NCI-H1694 (cell line): ENCODE measurements at places on chromosomes 4 and X.
A peak's percentile ranks its signal among the peaks of the same experiment; 100 is the strongest.

- no peak for DNase-seq
Observed at GRCh38 chr4:53520116-53520515, 71.2 kb downstream of the LNX1 start.

DNA sequence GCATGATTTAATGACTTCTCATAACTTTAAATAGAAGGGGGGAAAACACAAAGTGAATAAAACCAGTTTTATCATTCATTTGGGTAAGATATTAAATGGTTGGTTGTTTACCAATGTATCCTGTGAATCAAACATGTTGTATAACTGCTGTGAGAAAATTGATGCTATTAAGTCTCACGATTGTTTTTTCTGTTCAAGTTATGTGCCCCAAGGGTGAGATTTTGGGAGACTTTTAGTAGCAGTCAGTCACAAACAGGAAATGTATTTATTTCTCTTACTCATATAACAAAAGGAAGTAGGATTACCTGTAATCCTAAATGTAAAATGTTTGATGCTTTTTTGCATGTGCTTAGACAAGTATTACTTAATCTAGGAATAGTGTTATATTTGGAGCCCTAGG, 39.2 kb downstream of the MTHFD2L start:
- DNase-seq, result no peak

DNA sequence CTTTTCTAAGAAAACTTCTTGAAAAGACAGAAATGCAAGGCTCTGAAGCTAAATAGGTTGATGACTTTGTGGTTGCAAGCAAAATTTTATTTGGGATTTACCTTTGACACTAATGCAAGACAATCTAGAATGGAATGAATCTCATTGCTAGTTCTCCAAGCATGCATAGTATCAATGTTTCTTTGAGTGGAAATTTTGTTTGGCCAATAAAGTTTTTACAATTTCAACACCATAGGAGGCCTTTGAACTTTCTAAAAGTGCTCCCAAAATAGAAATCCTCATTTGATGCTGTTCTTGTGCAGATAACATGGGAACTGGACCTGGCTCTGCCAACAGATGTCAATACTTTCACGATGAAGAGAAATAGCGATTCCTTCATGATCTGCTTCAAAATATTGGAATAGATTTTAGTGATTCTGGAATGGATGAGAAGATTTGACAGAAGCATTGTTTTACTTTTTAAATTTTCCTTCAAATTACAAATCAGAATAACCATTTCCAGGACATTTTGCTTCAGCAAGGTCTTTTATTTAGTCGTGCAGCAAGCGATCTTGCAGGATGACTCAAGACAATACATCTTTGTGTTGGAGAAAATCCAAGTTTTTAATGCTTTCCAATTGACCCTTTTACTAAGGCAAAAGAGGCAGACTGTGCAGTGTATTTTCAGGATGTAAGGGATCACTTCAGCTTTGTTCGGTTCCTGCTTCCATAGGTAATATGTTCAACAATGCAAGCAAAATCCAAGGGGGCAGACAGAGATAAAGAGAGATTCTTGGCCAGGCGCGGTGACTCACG, 51.7 kb upstream of the OTUD4 start:
- DNase-seq, result no peak

DNA sequence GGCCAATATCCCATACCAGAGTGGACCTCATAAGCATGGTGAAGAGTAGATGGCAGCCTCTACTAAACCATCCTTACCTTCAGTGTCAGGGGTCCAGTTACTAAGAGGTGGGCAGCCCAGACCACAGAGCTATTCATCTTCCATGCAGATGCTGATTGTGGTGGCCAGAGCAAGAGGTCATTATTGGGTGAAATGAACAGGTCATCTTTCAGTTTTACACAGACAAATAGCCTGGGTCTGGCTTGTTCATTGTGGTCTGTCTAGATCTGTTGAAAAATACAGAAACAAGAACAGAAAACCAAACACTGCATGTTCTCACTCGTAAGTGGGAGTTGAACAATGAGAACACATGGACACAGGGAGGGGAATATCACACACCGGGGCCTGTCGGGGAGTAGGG, 71.3 kb downstream of the PAK3 start:
- no peak for DNase-seq

DNA sequence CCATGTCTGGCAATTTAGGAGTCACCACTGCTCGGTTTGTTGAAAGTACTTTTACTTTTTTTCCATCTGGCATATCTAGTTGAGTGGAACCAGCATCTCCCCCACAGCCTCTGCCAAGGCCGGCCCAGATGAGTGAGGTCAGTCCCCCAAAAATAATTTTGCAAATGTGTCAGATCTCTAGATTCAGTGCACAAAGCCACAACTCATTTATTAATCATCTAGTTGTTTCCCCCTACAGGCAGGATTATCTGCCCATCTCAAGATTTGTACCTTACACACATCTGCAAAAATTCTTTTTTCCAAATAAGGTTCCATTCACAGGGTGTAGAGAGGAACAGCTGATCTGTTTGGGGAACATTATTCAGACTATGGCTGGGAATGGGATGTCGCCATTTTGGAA, 174.0 kb upstream of the MXRA5 start:
- DNase-seq, result no peak

- DNase-seq, result no peak
Observed at GRCh38 chrX:66024570-66024969, 15.3 kb downstream of the VSIG4 start.

DNA sequence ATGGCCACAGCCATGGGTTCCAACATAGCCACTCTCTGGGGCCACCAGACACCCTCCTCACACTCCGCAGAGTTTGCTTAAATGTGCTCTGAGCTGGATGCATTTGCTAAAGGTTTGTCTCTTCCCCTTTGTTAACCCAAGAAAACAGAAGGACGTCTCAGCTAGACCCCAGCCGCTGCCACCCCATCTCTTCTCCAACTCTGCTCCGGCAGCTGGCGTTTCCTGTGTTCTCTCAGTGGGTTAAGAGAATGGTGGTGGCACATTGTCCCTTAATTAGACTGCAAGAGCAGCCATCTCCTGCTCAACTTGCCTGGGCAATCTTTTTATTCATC, 43.7 kb upstream of the FAM9C start:
- DNase-seq, result no peak

- DNase-seq, result no peak
Observed at GRCh38 chr4:41319553-41319952, 62.8 kb downstream of the UCHL1 start.

DNA sequence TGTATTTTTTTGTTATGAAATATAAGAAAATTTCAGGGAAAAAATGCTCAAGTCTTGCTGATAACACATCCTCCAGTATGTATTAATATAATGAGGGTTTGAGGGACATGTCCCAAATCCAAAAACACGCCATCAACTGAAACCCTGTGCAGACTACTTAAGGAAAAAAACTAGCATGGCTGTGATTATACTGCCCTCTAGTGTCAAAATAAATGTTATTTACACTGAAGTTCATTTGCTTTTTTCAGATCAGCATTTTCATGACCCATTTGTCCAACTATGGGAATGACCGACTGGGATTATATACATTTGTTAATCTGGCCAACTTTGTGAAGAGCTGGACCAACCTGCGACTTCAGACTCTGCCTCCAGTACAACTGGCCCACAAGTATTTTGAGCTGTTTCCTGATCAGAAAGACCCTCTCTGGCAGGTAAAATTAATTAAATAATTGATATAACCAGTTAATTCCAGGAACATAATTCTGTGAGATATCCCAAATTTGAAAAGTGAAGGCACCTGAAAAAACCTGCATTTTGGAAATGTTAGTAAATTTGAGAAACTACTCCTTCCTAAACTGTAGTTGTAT, 128.5 kb downstream of the PRSS12 start:
- DNase-seq, result peak; percentile 50

DNA sequence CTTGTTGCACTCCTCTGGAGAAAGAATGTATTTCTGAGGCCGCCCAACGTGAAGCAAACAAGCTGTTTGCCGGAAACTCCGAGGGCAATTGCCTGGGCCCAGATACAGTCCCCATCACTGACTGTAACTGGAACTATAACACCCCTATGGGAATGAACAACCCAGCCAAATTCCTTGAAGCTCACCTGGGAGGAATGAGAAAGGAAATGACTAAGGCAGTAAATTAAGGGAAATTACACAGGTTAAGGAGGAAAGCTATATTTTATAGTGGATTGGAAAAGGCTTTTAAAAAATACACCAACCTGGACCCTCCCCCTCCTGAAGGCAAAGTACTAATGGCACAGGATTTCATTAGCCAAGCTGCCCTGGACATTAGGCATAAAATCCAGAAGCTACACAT, 11.7 kb upstream of the HERC5 start:
- DNase-seq, result no peak

GRCh38 chrX:22313766-22314165, 41.1 kb downstream of the CBLL2 start:
- no peak for DNase-seq

DNA sequence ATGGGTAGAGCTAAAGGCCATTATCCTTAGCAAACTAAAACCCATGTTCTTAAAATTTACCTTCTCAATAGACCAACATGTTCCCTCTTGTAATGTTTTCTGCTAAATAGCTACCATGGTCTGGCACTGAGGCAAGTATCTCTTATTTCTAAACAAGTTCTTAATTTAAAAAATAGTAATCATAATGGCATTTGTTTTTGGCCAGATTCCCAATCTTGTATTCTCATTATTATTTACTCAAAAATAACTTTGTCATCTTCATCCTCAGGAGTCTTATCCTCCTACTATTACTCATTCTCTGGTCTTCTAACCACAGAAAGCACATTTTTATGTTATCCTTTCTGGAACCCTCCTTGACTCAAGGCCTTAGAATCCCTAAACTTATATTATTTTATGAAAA, 931.2 kb downstream of the CCSER1 start:
- DNase-seq, result no peak

GRCh38 chr4:4271912-4272311, 18.0 kb downstream of the LYAR start:
- DNase-seq, result no peak

DNA sequence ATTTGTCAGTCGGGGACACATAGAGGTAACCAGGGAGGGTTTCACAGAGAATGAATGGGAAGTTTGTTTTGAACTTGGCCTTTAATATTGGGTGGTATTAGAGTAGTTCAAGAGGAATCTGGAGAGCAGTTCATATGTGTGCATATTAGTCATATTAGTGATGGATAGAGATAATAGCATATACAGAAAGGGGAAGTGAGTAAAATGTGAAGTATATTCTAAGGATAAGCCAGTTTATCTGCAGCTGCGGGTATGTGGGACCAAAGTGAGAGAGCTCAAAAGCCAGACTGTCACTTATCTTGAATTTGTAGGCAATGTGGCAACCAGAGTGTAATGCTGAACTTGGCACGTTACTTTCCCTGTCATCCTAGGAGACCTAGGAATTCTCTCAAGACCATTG, 169.9 kb downstream of the AFF2 start:
- no peak for DNase-seq

DNA sequence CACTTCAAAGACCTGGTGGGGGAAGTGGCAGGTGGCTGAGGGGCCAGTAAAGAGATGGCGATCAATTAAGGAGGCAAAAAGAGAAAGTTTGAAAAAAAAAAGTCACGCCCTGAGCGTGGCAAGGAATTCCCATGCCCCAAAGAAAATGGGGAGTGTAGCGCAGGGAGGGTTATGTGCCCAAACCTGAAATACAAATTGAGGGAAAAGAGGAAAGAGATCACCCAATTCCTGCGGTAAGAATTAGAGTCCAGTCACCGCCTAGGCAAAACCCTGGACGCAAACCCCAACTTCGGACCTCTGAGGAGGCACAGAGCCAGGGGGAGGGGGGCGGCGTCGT, 595 bp downstream of the ENOX2 start:
- no peak for DNase-seq

DNA sequence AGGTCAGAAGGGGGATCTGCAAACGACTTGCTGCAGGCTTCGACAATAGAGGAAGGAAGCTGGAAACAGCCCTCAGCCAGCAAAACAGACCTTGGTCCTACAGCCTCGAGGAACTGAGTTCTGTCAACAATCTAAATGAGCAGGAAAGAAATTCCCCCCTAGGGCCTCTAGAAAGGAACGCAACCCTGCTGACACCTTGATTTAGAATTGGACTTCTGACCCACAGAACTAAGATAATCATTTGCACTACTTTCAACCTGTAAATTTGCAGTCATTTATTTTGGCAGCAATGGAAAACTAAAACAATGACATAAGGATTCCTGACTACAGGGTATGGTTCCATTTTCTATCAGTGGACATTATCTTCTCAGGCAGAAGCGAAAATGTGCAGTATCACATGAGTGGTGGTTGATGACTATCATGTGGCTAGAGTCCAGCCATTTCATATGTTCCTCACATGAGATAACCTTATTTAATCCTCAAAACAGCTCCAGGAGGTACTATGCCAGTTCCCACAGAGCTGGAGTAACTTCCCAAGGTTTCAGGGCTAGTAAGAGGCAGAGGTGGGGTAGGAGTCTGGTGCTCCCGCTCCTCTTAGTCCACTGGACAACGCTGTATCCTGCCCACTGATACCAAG, 61.6 kb downstream of the SAT1 start:
- DNase-seq, result no peak

- peak; percentile 76 for DNase-seq
Observed at GRCh38 chrX:115968436-115969252, 201.9 kb upstream of the AGTR2 start.

GRCh38 chr4:162497564-162498167, 333.9 kb upstream of the FSTL5 start:
- DNase-seq, result peak; percentile 6

- no peak for DNase-seq
Observed at GRCh38 chr4:4729206-4729605, 130.3 kb upstream of the MSX1 start.

DNA sequence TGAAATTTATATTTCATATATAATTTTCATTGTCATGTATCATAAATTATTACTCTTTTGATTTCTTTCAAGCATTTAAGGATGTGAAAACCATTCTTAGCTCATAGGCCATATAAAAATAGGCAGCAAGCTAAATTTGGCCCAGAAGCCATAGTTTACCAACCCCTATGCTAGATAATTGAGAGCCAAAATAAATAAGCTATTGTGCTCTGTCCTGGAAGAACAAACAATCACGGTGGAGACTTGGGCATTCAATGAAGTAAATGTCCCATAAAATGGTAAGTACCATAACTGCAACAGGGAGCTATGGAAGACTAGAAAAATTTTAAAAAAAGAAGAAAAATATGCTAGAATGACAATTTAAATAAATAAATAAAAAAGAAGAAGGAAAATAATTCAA, 60.9 kb upstream of the PACRGL start:
- DNase-seq, result no peak

- no peak for DNase-seq
Observed at GRCh38 chr4:147134536-147135210, 189.0 kb upstream of the TTC29 start.

GRCh38 chr4:107246761-107247160, 210.6 kb upstream of the DKK2 start:
- DNase-seq, result no peak

DNA sequence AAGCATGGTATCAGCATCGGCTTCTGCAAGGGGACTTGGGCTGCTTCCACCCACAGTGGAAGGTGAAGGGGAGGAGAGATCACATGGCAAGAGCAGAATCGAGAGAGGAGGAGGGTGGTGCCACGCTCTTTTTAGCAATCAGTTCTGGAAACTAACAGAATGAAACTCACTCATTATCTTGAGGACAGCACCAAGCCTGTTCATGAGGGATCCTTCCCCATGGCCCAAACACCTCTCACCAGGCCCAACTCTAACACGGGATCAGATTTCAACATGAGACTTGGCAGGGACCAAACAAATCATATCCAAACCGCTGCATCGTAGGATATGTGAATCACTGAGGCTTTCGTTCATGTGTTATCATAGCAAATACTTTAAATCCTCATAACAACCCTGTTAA, 125.5 kb downstream of the GPC3 start:
- DNase-seq, result peak; percentile 27

GRCh38 chr4:150990250-150990649, 24.8 kb downstream of the LRBA start:
- no peak for DNase-seq
